ENCODE measurements at places on chromosomes 3 and 15.

DNA sequence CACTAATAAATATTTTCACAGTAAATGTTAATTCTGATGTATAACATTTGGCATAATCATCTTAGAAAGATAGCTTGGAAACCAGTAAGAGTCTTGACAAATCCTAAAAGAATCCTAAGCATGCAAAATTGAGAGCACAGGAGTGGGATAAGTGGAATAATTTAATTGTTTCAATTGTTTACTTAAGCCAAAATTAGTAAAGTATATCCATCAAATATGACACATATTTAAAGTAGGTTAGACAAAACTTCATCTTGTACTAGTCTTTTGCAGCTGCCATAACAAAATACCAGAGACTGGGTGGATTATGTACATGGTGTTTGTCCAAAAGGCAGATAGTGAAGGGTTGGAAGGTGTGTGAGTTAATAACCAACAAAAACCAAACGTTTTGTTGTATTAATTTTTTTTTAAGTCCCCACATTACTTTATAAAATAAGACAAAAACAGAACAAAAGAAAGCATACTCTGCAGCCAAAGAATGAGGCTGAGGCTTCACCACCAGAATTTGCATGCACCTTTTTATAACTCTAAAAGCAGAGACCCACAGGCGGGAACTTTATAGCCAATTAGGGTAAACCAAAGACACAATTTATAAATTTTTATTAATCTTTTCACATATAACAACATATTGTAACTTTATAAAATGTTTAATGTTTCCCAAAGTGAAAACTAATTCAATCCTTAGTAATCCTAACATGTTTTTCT lies 41.9 kb upstream of the CD200R1L start:
- no peak for DNase-seq

GRCh38 chr3:39190281-39191025 lies 1.9 kb downstream of the XIRP1 start:
- DNase-seq = no peak

GRCh38 chr3:194354315-194354714 lies 3.2 kb upstream of the CPN2 start:
- DNase-seq = no peak

DNA sequence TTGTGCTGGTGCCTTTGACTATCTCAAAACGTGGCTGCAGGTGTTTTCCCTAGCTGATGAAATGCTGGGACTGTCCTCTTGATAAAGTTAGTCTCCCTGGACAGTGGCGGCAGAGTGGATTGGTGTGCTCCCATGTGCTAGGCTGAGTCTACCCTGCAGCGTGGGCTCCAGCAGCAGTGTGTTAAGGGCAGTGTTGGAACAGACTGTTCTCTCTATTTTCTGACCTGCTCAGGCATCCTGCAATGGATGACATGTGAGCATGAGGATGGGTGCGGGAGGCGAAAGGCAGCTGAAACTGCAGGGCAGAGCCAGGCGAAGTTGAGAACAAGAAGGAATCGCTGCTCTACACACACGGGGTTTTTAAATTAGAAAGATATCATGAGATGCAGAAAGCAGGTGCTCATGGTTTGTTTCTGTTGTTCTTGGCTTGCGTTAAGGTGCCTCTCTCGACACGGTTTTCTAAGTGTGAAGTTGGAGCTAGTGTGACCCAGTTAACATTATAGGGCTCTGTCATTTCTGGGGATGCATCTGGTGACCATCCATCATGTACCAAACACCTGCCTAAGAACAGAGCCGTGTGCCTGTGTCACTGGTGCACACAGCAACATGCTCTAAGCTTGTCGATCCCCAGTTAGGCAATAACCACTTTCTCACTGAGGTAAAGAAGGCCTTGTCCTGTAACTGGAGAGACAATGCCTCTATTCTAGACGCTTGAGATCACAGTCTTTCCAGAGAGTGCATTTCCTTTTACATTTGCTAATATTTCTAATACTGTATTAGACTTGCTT lies 44.3 kb downstream of the SLCO3A1 start:
- DNase-seq = no peak

GRCh38 chr3:43962043-43962442 lies 271.3 kb downstream of the ABHD5 start:
- DNase-seq = no peak

GRCh38 chr3:139670196-139670595 lies 7.6 kb downstream of the NMNAT3 start:
- no peak for DNase-seq

GRCh38 chr15:100383302-100384107 lies 41.7 kb upstream of the ADAMTS17 start:
- DNase-seq = no peak

GRCh38 chr3:141011997-141012262 lies 39.2 kb upstream of the SPSB4 start:
- DNase-seq = no peak

- DNase-seq = no peak
Observed at GRCh38 chr3:126477061-126477380, 1.3 kb upstream of the ZXDC start.

- no peak for DNase-seq
Observed at GRCh38 chr3:169128579-169128978, 534.9 kb downstream of the MECOM start.
